ENCODE measurements at places on chromosomes 7 and 10.

- no peak for DNase-seq
Observed at GRCh38 chr10:86371691-86372090, 5.1 kb upstream of the GRID1 start.

DNA sequence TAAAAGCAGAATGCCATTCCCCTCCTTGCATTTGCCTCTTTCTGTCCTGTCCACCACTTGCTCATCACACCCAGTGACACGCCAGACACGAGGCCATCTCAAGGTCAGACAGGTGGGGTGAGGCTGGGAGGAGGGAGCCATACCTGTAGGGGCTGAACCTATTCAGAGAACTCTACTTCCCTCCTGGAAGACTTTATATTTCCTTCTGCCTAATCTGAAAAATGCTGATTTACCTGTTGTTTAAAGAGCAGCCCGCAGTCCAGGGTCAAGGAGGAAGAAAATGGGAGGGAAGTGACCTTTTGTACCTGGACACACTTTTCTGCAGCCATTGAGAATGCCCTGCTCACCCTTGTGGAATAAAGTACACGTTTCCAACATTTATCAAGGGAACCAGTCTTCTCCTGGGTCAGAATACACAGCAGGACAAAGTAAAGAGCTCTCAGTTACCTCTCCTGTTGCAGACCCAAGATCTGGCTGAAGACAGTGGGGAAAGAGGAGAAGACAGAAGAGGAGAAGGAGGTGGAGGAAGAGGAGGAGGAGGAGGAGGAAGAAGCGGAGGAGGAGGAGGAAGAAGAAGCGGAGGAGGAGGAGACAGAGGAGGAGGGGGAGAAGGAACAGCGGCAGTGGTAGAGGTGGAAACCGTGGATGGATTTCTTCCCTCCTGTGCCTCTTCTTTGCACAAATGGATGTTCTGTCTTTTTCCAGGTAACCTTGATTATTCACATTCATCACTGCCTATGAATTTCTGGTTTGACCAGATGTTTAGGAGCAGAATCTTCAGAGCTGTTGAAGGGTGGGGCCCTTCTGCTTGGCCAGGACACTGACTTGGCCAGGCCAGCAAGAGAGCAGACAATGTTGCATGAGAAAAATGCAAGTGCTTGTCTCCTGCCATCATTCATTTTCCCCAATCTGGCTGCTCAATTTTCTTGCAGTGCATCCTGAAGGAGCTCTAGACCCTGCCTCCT lies 1.2 kb upstream of the BLNK start:
- no peak for DNase-seq

DNA sequence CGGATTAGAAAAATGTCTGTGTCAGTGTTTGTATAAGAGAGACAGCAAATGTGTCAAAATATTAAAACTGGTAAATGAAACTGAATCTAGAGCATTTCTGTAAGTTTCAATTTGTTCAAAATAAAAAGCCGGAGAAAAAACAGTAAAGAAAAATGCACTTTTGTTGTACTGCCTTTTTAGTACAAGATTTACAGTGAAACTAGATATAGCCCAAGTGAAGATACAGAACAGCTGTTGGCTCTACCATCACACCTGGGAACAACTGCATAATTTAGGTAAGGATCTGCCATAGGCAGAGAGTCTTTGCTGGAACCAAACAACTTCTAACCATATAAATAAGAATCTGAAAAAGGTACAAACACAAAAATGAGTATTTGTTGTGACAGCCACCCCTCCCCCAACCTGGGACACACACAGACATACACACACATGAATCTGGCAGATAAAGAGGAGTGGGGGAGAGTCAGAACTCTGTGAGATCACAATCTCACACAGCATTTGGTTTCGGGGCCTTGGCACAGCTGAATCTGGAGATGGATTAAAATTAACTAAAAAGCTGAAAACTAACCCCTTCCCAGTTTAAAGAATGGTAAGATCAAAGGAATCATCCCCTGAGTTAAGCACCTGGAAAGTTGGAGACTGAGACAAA lies 54.8 kb downstream of the DPY19L1 start:
- DNase-seq = no peak

DNA sequence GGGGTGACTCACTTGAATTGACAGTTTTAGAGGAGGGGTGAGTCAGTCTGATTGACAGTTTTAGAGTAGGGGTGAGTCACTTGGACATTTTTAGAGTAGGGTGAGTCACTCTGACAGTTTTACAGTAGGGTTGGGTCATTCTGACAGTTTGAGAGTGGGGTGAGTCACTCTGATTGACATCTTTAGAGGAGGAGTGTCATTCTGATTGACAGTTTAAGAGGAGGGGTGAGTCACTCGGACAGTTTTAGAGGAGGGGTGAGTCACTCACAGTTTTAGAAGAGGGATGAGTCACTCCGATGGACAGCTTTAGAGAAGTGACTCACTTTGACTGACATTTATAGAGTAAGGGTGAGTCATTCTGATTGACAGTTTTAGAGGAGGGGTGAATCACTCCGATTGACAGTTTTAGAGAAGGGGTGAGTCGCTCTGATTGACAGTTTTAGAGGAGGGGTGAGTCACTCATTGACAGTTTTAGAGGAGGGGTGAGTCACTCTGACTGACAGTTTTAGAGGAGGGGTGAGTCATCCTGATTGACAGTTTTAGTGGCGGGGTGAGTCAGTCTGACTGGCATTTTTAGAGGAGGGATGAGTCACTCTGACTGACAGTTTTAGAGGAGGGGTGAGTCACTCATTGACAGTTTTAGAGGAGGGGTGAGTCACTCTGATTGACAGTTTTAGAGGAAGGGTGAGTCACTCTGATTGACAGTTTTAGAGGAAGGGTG lies 595.9 kb downstream of the DNAJB6 start:
- DNase-seq = no peak

DNA sequence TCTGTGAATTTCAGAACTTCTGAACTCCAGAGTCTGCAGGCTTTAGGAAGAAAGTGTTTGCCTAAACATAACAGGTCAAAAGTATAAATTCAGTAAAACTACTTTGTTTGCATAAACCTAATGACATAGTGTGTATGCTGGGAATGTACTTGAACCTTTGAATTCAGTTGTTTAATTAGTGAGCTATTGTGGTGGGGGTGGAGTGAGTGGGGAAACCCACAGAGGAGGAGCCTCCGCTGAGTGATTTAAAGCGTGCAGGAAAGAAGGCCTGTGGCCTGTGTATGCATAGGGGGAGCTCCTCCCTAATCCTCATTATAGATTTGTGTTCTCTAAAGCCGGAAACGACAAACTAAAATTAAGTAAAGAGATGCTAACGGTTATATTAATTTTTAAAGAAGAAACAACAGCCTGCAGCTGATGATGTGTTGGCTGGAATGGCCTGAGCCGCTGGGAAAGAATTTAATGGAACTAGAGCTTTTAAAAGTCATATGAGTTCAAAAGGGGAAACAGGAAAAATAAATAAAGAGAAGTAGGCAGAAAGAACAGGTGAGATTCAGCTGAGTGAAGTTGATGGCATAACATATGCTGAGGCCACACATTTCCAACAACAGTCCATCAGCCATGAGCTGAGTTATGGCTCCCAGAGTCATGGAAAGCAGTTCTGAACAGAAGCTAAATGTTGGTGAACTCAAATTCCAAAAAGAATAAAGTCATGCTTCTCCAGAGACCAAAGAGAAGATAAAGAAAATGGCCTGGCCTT lies 595.0 kb downstream of the GRM8 start:
- DNase-seq = no peak

- DNase-seq = no peak
Observed at GRCh38 chr7:156496363-156496769, 144.2 kb upstream of the RNF32 start.

DNA sequence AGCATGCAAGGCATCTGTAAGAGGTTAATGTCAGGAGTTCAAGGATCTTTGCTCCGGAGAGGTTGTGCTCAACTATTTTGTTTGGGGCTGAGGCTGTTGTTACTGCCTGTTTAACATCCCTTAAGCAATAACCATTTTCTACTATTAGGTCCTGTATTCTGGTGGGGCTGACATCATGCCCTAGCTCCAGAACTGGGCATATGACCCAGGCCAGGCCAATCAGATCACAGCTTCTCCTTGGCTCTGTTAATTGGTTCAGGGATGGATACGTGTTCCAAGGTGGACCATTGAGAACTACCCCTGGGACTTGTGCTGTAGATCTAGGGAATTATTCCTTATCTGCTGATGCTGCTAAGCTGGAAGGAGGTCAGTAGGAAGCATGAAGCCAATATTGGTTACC lies 67.0 kb downstream of the SYPL1 start:
- no peak for DNase-seq

GRCh38 chr7:37916673-37917660 lies at the start of gene SFRP4:
Gene SFRP4 (minus strand): TSS chr7:37916817. CDS start chr7:37916537, 280 bp downstream.
- DNase-seq = peak; percentile 78
